Chondrocyte (in vitro differentiated cells): ENCODE measurements at places on chromosomes 4 and X.

DNA sequence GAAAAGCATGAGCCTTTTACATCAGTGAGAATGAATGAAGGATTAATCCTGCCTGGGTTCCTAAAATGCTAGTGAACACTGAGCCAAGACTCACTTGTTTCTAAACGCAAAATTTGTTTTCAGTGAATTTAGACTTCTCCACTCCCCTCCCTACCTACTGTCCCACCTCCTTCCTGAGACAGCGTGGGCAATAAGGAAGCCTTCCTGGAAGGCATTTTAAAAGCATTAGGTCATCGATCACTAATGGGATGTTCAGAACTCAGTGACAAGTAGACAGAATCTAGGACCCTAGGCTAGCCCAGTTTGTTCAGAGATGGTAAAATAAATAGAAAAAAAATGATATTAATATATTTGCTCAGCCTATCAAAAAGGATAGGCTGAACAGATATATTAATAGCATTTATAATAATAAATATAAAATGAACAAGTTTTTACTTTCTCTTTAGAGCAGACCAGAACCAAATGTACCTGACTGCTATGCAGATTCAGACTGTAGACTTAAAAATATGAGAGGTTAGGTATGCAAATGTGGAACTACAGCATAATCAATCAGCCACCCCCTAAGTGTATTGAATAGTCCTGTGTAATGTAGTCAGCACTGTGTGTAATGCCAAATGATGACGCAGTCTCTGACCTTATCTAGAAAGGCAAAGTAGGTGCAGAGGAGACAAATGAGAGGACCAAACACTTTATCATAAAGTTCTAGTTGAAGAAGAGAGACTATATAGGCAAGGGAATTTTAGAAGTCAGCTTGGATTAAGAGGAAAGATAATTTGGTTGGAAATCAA, 331.1 kb downstream of the GPAT3 start:
- no peak for DNase-seq

DNA sequence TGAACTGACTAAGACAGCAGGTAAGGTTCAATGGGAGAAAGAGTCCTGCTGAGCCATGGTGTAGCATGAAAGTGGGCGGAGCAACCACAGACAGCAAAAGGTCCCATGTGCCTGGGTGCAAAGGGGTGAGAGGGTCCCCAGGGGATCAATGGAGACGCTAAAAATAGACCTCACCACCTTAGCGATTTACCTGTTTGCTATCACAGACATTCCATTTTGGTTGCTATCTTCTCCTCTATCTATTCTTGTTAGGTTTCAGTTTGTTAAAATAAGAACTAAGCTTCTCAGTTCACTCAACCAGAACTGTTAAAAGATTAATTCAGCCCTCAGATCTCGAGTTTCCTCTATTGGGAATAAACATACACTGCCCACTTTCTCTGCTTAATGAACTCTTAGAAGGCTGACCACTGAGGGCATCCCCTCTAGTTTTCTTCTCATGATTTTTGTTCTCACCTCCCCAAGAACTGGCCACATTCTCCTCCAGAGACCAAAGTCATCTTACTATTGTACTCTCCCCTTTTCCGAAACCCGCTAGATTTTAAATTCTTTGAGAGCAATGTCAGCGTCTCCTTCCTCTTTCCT, 136.7 kb downstream of the PARM1 start:
- no peak for DNase-seq

- no peak for DNase-seq
Measured at GRCh38 chr4:102585329-102585728, 84.2 kb downstream of the NFKB1 start.

DNA sequence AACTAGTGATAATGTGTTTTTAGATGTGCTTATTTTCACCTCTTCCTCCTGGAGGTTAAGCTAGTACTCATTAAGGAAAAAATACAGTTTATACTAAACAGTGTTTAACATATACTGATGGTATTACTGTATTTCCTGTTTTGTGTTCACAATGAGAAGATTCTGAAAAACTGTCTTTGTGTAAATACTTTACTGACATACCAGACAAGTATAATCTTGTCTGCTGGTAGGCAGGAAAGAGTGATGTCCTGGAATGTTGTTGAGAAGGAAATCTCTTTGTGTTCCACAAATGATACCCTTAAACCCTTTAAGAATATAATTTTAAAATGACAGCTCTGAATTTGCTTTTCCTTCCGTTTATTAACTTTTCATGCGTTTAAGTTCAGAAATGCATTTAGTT, 205.5 kb upstream of the NUDT6 start:
- DNase-seq = no peak

DNA sequence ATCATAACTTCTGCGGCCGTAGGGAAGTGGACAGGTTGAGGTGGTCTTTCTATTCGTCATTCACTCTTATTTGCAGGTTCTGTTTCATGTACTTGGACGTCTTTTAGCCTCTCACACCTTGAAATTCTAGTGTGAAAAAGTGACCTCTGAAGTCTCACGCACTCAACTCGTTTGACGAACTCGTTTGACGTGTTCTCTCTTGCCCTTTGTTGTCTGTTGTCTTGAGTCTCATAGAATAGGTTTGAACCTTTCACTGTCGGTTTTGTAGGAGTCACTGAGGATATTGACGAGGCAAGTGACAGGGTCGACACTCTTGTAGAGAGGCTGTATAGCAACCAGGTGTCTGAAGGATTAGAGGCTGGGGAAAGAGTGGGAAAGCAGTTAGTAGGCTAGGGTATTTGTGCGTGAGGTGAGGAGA, 1.1 kb upstream of the PGRMC2 start:
- no peak for DNase-seq

- no peak for DNase-seq
Measured at GRCh38 chr4:179817317-179817716, 2375.1 kb upstream of the AGA start.

DNA sequence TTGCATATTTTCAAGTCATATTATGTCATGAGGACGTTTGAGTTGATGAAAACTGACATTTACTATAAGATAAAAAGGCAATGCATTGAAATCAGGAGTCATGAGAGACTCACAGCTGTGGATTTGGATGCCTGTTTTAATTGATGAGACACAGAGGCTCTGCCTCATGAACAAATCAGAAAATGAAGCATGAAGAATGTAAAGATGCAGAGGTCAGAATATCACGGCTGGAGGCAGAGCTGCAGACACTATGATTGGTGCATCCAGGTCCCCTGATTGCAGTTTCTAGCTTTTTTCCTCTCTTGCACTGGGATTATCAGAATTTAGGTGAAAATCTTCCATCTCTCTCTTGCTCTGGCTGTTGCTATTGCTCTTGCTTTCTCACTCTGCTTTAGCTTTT, 74.7 kb downstream of the FAM47B start:
- DNase-seq = no peak

DNA sequence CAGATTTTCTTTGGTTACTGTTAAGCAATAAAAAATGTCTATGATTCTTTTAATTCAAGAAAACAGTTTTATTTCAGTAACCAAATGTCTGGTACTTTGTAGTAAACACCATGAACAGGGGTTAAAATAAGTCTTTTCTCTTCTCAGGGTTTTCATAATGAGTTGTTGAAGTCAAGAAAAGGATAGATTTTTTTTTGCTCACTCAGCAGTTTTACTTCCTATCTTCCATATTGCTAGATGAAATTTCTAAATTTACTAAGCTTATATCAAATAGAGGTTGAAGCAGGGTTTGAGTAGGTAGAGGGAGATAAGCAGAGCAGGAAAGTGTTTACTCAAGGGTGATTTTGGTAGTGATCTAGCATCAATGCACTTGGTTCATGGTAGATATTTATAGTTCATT, 1031.3 kb downstream of the C4orf33 start:
- no peak for DNase-seq

DNA sequence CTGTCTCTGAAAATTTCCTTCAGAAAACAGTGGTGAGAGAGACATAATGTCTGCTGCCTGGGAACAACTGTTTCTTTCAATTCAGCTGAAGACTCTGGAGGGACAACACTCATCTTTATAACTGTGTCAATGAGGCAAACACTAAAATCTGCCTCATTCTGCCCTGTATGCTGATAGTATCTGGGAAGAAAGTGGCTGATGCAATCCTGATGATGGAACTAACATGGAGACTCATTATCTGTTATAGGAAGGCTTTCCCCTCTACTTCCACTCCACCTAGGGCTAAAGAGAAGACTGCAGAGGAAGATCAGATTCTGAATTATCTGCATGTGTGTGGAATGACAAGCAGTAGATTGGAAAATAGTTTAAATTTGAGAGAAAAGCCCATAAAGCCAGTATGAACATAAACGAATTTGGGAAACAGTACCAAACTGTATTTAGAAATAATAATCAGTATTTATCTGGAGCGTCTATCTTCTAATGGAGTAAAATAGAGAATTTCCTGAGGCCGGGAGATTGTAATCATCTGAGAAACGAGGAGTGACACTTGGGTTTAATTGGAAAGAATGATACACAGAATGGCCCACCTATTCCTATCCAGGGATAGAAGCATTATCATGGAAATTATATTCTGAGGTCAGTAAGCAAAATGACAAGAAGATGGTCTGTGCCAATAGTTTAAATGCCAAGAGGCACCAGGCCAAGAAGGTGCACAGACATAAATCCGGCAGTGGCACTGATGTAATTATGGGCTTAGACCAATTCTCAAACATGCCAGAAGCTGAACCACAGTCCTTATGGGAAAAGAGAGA, 85.4 kb downstream of the SHISA3 start:
- no peak for DNase-seq

DNA sequence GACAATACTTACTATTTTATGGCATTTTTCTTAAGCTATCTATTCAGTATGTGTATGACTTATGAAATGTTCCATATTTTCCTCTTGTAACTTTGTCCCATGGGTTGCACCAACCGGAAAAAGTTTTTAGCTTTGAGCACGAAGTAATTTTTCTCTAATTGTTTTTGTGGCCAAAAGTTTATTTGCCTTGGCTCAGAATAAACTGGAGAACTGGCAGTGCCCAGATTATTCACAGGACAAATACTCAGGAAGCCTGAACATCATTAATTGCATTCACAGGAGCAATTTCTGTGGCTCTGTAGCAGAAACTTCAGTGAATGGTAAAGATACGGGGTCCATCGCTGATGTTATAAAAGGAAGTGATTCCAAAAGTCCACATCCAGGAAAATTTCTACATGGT, 184.5 kb downstream of the ARHGAP10 start:
- no peak for DNase-seq

DNA sequence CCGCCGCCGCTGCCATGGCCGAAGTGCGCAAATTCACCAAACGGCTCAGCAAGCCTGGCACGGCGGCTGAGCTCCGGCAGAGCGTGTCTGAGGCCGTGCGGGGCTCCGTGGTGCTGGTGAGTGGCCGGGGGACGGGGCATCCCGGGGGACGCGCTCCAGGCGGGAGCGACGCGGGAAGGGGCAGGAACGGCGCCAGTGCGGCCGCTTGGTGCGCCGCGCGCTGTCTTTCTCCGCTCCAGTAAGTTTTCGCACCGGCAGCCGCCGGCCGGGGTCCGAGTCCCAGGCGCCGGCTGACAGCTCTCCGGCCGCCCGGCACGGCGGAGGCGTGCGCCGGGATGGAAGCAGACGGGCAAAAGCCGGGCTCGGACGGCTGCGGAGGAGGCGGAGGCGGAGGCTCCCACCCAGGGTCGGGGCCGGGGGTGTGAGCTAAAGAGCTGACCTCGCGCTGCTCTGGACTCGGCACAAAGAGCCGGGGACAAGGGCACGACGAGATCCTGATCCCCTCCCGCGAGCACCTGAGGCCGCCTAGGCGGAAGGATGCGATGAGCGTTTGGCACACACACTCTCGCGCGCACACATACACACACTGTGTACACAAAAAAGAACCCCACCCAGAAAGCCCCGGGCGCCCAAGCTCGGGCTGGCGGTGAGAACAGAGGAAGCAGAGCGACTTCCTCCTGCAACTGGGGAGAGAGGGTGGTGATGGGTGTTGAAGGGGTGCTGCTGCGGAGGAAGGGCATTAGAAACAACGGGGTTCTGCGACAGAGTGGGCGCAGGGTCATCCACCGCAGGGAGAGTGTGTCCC, 545 bp downstream of the DOCK11 start:
- DNase-seq = peak; percentile 90

GRCh38 chr4:137530176-137530575, 2.1 kb downstream of the PCDH18 start:
- no peak for DNase-seq

DNA sequence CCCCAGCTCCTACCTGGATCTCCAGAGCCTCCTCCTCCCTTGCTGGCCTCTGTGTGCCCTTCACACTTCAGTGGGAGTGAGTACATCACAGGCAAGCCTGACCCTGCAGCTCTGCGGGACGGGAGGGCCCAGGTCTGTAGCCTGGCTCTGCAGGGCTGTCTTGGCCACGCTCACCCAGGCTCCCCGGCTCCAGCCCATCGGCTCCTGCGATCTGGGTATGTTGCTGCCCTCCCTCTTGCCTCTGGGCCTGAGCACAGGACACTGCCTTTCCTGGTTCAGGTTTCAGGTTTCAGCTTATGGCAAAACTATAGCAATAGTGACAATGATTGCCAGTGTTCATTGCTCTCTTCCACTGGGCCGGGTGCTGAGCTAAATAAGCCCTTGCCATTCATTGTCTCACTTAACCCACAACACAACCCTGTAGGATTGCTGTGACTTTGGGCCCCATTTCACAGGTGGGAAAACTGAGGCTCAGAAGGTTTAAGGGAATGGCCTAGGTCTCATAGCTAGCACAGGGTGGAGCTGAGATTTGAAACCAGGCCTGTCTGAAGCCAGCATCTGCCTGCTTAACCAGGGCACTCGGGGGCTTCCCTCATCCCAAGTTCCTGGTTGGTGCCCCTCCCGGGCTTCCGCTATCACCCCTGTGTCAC, 44.6 kb upstream of the SORCS2 start:
- DNase-seq = no peak

- no peak for DNase-seq
Measured at GRCh38 chrX:114087543-114087942, 496.3 kb upstream of the HTR2C start.

- no peak for DNase-seq
Measured at GRCh38 chr4:166987026-166987425, 247.3 kb downstream of the SPOCK3 start.

GRCh38 chr4:48445704-48446103, 37.4 kb upstream of the SLC10A4 start:
- DNase-seq = no peak

DNA sequence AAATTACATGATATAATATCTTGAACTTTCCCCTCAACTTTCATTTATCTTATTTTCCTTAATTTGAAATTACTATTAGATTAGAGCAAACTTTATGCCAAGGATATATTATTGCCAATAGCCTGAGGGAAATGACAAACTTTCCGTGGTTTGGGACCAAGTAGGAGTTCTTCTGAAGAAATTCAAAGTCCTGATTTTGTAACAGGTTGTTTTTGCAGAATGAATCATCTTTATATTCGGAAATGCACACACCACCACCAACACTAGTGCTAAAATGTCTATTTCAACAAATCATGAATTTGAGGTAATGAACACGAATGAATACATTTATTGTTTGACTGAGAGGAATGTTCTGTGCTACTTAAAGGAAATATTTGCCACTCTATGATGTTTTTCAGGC, 226.7 kb downstream of the GRIA2 start:
- no peak for DNase-seq

- DNase-seq = no peak
Measured at GRCh38 chr4:139735381-139736273, 70.0 kb downstream of the MGST2 start.

DNA sequence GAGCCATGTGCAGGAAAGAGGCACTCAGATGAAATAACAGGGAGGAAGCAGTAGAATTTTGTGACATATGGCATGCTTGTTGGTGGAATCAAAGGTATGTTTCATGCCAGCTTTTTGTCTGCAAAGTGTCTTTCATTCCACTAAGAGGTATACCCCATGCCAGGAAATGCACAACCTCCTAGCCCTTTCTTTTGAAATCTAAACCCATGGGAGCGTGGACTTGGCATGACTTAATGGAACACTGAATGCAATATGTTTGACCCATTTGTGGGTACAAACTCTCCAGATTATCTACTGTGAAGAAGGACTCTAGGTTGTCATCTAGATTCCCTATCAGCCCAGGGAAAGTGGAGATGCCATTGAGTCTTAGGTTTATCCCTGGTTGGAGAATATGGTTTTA, 338.3 kb upstream of the TEX13C start:
- no peak for DNase-seq
